Activated CD4-positive, CD25-positive, alpha-beta regulatory T cell treated with anti-CD3 and anti-CD28 coated beads, Interleukin-2, amount 50 U/mL, for 16 hours (primary cell): ENCODE measurements at places on chromosomes 12 and 14.

DNA sequence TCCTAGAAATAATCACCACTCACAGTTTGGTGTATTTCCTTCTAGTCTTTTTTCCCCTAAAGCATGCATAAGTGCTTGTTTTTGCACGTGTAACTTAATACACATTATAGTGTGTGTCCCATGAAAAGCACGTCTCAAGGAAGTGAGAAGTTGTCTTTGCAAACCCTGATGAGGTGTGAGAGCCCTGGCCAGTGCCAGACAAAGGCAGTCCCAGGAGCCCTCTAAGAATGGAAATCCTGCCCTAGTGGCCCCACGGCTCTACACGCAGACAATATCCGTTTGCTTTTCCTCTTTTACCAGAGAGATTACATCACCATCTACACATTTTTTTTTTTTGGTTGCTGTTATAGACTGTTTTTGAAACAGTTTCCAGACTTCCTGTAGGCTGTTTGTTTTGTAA lies 85.5 kb upstream of the FZD10 start:
- no peak for DNase-seq

GRCh38 chr14:88825078-88825458 lies 617 bp downstream of the TTC8 start:
- no peak for DNase-seq

DNA sequence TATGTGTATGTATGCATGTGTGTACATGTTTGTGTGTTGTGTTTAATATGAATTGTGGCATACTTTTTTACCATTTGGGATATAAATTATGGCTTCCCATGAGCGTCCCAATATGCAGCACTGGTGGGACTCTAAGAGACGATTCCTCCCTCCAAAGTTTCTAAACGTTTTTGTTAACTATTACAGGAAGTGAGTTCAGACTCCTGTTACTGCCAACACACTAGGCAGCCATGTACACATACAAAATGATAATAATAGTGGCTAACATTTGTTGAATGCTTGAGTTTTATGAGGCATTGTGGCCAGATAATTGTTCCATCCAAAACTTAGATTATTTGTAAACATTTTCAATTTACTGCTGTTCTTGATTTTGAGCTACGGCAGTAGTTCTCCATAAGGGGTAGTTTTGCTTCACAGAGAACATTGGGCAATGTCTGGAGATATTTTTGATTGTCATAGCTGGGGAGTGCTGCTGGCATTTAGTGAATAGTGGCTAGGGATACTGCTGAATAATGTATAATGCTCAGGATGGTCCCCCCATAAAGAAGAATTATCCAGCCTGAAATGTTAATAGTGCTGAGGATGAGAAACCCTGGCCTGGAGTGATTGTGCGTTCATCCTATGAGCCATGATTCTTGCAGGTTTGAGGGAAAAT lies 45.1 kb downstream of the ARID2 start:
- DNase-seq: no peak

GRCh38 chr12:124565656-124566160 lies 1.7 kb downstream of the NCOR2 start:
- DNase-seq: no peak

GRCh38 chr14:94153750-94154342 lies 20.3 kb upstream of the PPP4R4 start:
- no peak for DNase-seq

DNA sequence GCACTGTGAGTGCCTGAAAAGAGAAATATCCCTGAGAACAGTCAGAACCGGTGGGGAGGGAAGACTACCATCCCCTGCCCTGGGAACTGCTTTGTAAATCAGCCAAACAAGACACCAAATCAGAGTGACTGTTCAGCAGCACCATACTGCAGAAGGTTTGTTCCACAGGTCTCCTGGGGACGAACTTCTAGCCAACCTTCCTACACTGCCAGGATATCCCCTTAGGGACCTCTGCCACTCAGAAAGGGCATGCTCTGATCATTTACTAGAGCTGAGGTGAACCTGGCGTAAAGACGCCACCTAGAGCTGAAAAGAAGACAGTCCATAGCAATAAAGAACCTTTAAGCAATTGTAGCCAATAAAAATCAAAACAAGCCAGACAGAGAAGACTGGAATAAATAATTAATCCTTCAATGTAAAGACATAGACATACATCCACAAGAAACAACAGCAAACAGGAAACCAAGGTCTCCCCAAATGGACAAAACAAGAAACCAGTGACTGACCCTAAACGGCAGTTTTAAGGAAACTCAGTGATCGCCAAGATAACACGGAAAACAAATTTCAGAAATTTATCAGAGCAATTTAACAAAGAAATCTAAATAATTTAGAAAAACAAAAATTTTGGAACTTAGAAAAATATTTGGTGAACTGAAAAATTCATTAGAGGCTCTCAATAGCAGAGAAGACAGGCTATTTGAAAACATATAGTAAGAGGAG lies 228.1 kb upstream of the AMIGO2 start:
- peak; percentile 28 for DNase-seq

DNA sequence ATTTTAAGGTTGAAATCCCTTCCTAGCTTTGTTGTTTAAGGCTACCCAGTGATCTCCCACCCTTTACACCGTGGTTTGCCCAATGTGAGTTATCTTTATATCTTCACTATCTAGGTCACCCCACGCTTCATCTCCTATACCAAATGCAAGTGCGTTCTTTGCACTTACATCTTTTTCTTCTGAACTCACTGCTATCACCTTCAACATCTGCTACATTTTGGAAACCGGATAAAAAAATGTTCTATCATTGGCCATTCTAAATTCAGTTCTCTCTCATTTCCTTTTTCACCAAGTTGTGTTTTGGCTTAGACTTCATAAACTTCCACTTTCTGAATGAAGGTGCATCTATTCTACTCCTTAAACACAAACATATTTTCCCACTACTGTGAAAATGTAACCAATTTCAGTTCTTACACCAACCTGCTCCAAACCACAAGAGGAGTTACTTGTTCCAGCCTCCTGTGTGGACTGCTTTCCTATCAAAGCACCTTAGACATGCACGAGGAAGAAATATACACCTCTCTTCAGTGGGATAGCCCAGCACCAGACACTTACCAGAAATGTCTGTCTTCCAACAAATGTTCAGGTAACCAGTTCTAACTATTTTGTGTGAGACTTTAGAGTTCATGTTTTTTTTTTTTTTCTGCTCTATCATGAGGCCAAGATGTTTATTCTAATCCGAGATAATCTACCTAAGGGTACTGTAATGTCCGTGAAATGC lies 21.9 kb downstream of the CLEC9A start:
- DNase-seq: no peak

- no peak for DNase-seq
These were observed 1.4 kb upstream of the PWP1 start for GRCh38 chr12:107684029-107684795.

DNA sequence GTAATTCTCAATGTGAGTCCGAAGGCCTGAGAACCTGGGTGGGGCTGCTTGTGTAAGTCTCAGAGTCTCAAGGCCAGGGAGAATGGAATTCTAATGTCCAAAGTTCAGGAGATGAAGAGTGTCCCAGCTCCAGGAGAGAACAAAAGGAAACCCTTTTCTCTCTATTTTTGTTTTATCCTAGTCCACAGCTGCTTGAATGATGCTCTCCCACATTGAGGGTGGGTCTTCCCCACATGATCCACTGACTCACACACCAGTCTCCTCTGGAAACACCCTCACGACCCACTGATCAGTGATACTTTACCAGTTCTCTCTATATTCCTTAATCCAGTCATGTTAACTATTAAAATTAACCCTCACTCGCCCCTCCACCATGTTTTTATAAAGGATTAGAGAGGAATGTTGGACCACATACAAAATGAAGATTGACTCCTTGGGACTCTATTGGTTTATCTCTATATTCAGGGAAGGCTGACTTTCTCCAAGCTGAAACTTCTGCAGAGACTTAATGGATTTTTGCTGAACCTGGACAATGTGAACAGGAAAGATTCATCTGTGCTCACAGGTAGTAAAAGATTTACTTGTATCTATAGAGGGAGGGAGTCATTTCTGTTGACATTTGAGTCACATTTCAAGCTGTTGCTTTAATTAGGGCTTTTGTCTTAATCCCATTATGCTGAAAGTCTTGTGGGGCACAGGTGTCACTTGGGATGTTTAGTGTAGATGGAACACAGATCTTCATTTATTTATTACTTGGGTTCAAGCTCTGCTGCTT lies 1061.0 kb upstream of the TMEM132C start:
- DNase-seq: no peak

DNA sequence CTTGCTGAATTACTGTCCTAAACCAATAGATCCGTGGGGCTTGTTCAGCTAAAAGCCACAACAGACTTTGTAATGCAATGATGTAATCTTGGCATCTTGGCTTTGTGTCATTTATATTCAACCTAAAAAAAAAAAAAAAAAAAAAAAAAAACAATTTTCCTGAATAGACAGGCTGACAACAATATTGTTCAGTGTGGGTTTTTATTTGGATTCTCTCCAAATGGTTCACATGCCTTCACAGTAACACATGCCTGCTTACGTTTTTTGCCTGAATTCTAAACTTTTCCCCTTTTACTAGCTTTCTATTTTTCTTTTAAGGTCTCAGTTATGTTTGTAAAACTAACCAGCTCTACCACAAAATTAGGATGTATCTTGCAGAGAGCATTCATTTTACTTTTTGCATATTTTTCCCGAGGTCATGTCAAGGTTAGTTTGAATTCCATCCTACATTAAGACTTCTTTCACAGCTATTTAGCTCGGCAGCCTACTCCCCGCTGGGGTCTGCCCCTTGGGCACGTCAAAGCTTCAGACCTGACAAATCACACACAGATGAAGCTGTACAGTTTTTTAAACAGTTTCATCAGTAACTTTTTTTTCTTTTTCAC lies 213.7 kb upstream of the NPAS3 start:
- DNase-seq: no peak

DNA sequence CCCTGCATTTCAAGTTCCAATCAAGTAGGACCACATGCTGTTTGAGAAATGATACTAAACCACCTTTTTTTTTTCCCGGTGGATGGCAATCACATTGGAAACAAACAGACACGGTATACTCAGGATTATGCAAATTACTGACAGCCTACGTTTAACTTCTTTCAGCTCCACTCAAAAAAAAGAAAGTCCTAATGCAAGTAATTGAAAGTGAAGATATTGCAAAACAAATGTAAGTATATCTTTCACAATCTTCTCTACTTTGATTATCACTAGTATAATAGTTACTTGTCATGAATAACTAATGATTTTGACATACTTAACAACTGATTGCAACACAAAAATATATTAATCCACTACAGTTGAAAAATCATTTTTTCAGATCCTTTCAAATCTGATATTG lies 2.6 kb upstream of the OSBPL8 start:
- DNase-seq: no peak
